ENCODE measurements at places on chromosomes 5 and 9.

DNA sequence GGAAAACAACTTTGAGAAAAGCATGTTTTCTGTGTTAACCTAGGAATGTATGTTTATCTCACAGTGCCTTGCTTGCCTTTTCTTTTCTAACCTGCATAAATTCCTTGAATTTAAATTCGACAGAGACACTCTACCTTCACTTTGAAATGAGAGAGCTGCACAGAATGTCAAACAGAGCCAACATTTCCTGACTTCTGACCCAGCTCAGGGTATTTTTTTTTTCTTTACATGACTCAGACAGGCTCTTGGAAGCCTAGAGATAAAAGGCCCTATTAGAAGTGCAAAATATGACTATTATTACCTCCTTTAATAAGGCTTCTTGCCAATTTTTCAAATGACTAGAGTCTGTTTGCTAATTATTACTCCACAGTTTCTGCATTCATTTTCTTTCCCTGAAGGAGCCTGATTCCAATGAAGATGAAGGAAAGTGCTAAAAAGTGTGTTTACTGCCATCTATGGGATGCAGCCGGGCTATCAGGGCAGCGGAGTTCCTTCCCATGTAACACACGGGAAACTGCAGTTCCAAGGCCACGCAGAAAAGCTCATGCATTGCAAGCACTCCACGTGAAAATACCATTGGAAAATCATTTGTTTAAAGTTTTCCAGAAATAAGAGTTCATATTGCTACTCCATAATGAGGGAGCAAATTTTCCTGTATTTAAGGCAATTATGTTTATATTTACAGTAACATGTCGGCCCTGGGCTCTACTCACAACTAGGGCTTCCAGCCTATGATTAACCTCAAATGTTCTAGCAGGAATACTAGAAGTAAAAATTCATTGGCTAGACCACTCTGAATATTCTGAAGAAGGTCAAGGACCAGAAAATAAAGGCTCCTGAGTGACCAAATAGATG lies 485.6 kb downstream of the ZSWIM6 start:
- peak; percentile 74 for DNase-seq

DNA sequence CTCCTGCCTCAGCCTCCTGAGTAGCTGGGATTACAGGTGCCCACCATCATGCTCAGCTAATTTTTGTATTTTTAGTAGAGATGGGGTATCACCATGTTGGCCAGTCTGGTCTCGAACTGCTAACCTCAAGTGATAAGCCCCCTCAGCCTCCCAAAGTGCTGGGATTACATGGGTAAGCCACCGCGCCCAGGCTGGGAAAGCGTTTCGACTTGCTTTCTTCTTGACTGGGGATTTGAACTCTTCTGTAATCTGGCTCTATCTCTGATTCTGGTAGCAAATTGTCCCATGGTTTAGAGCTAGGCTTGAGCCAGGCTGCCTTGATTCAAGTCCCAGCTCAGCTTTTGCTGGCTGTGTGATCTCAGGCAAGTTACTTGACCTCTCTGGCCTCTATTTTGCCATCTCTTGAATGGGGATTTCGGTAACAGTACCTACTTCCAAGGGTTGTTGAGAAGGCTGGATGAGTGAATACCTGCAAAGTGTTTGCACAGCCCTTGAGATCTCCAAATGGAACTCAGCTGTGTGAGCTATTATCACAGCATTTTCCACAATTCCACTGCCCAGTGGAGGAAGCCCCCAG lies 20.5 kb upstream of the MVB12B start:
- DNase-seq, result no peak

DNA sequence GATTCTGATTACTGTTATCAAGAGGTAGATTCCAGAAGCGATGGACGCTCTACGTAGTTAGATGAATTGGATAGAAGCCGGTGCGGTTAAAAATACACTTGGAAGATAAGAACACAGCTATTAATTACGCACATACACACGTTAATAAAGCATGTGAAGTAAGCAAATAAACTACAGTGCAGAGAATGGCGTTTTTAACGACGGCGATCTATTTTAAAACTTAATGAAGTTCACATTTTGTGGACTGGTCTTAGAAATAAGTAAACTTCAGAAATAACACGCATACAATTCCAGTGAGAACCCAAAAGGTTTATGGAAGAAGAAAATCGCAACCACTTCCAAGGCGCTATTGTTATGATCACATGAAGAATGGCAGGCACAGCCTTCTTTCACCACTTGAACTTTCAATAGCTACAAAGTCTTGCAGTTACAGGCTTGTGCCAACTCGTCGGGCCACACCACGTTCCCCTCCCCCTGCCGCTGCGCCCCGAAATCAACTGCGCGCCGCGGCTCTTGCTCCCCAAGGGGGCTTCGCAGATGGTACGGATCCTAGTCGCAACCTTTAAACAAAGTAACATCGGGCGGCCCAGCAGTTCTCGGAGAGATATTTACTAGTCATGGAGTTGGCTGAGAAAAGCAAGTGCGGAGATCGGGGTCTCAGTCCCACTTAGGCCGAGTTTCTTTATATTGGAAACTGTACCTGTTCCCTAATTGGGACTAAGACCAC lies 866 bp upstream of the SEMA6A start:
- DNase-seq, result peak; percentile 39

DNA sequence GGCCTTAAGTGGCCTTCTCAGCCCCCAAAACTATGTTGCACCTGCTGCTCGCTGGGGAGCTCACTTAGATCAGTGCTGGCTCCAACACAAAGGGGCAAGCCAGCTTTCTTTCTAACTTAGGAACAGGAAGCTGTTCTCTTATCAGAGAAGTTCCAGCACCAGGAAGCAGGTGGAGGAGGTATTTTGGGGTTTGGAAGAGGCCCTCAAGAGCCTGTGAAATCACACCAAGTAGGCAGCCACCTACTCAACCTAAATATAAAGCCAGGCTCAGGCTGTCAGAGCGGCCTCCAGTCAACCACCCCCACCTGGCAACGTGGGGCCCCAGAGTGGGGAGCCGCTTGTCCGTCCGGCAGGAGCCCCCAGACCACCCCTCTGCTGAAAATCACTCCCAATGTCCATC lies 152.8 kb downstream of the OLFM1 start:
- DNase-seq, result no peak

- DNase-seq, result no peak
Observed at GRCh38 chr9:88651682-88652633, 117.0 kb downstream of the NXNL2 start.

GRCh38 chr9:70117835-70118319 lies 74.2 kb downstream of the MAMDC2 start:
- no peak for DNase-seq

DNA sequence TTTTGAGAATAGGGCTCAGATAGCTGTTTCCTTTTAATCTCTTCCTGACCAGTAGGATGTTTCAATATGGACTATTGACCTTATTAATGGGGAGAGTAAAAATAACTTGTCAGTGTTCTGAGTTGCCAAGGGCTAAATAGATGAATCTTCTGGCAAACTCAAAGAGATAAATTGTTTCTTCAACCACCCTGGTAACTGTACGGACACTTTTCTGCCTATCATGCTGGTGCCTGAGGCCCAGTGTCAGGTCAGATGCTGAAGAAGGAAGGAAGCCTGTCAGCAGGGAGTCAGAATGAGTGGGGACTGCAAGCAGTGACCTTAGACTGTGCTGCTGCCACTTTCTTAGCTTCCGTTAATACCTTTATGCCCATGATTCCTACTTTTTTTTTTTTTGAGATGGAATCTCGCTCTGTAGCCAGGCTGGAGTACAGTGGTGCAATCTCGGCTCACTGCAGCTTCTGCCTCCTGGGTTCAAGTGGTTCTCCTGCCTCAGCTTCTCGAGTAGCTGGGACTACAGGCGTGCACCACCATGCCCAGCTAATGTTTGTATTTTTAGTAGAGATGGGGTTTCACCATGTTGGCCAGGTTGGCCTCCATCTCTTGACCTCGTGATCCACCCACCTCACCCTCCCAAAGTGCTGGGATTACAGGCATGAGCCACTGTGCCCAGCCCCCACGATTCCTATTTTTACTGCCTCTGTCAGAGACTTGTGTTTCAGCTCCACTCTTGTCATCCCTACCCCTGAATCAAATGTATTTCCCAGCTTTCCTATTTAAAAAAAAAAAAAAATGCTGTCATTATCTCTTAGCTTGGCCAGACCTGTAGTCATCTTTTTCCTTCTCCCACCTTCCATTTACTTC lies 33.7 kb downstream of the TGFBR1 start:
- DNase-seq, result no peak

GRCh38 chr9:82903503-82903902 lies 159.4 kb downstream of the RASEF start:
- DNase-seq, result no peak

- DNase-seq, result no peak
Observed at GRCh38 chr5:14458414-14458813, 123.2 kb upstream of the OTULINL start.

DNA sequence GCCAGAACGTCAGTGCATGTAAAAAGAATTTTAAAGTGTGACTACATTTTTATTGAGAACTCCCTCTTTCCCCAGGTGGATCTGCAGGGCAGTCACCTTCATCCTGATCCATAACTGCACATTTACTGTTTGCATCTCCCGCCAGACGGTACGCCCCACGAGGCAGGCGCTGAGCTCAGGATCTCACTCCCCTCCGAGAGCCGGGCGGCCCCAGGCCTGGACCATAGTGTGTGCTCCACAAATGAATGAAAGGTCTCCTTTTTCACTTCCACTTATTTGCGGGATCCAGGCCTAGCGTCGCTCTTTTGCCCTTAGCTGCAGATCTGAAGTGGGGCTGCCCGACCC lies 378 bp downstream of the DROSHA start:
- DNase-seq, result peak; percentile 26

- DNase-seq, result no peak
Observed at GRCh38 chr9:32385152-32385884, 875 bp downstream of the ACO1 start.

GRCh38 chr5:74056789-74057164 lies 430.8 kb downstream of the ARHGEF28 start:
- no peak for DNase-seq

DNA sequence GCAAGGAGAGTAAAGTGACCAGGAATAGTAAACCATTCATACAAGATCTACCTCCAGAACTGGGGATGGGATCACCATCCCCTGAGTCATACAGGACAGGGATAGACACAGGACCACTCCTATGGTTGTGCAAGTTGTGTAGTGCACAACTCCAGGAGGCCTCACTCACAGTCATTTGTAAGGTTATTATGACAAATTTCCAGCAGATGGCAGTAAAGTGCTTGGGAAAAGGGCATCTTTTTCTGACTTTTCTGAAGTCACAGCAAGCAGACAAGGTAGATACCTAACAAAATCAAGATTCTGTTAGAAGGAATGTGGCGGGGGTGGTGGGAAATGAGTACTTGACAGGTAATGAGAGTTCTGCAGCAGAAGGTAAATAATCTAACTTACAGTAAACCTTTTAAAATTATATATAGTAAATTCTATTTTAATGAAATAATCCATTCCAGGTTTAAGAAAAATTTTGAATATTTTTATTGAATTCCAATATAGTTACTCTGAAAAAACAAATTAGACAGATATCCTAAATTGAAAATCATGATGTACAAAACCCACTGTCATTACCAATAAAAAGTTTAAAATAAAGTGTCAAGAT lies 16.7 kb upstream of the KIF27 start:
- DNase-seq, result peak; percentile 54

DNA sequence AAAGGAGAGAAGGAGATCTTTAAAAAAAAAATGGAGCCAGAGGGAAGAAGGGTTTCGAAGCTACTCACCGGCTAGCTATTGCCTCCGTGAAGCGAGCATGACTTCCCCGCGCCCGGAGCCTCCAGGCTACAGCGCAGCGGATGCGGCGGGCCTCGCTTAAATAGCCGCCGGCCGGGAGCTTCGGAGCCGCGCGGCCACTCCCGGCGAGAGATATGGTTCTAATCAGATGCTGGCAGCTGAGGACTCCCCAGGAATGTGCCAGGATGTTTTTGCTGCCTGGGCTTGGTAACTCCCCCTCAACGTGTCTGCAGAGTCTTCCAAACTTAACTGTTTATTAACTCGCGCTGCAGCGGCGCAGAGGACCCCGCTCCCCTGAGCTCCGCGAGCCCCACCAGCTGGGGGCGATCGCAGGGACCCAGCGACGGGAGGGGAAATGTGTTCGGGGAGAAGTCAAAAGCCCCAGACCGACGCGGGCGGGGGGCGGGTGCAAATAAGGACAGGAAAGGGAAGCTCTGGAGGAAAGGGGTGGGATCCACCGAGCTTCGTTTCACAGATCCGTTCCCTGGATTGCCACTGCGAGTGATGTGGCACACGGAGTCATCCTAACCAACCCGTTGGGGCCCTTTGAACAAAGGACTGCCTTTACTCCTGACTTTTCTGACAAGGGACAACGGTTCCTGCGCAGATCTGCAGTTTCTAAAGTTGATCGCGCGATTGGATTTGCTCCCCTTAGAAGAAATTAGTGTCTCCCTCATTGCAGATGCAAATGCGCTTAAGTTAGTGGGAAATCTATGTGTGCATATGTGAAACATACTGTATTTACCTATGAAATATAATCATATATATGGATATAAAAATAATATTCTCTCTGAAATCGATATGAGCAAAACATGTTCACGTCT lies at the start of gene DAB2:
Gene DAB2 (minus strand): TSS at position 245 of the 902 bp plus-strand sequence. CDS start 30,660 bp downstream, outside the sequence.
- peak; percentile 6 for DNase-seq

- DNase-seq, result peak; percentile 8
Observed at GRCh38 chr5:122896598-122897282, 51.3 kb downstream of the SNX24 start.

DNA sequence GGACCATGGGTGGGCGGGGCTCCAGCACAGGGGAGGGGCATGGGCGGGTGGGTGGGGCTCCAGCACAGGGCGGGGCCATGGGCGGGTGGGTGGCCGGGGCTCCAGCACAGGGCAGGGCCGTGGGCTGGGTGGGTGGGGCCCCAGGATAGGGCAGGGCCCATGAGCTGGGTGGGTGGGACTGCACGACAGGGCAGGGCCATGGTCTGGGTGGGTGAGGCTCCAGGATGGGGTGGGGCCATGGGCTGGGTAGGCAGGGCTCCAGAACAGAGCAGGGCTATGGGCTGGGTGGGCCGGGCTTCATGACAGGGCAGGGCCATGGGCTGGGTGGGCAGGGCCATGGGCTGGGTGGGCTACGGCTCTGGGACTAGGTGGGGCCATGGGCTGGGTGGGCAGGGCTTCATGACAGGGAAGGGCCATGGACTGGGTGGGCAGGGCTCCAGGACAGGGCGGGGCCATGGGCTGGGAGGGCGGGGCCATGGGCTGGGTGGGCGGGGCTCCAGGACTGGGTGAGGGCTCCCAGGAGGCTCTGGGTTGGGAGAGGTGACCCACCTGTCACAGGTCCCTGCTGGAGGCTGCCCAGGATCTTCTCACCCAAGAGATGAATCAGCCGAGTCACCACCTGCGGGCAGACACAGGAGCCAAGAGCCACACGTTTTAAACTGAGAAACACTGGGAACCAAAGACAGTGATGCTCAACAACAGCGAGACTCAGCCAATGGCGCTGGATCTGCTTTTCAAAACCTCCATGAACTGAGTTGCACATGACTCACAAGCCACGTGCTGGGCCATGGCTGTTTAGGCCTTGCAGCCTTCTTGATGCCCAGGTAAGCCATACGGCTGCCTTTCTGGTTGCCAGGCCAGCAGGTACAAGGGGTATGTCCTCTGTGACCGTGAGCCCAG lies 33.6 kb upstream of the NSMF start:
- no peak for DNase-seq

GRCh38 chr5:89546657-89547056 lies 663.7 kb upstream of the MEF2C start:
- no peak for DNase-seq

- DNase-seq, result peak; percentile 77
Observed at GRCh38 chr5:168796000-168796399, 216.8 kb upstream of the PANK3 start.

GRCh38 chr9:13939134-13939533 lies 374.8 kb downstream of the NFIB start:
- DNase-seq, result no peak

- no peak for DNase-seq
Observed at GRCh38 chr5:71640408-71640807, 53.3 kb downstream of the MCCC2 start.
